ENCODE measurements at places on chromosomes 7 and 10.
A peak's percentile ranks its signal among the peaks of the same experiment; 100 is the strongest.

DNA sequence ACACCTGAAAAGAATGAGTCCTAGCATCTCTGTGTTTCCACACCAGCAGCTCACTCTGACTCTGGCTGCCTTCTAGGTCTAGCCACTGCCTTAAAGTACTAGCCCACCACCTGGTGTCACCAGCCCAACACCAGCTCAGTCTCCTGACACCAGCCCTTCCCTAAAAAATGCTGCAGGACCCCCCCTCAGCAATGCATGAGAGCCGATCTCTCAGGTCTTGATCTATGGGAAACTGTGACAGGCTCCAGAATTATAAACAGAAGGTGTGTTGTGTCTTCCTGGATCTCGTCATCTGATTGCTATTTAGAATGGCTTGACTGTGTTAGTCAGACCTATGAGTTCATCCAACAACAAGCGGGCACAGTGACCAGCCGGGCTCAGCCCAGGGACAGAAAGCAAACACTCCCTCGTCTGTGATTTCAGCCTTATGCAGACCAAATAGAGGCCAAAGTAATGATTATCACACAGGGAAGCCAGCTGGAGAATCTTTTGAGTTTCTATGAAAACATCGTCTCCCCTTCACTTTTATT is 66.6 kb downstream of the CUBN start:
- no peak for DNase-seq

DNA sequence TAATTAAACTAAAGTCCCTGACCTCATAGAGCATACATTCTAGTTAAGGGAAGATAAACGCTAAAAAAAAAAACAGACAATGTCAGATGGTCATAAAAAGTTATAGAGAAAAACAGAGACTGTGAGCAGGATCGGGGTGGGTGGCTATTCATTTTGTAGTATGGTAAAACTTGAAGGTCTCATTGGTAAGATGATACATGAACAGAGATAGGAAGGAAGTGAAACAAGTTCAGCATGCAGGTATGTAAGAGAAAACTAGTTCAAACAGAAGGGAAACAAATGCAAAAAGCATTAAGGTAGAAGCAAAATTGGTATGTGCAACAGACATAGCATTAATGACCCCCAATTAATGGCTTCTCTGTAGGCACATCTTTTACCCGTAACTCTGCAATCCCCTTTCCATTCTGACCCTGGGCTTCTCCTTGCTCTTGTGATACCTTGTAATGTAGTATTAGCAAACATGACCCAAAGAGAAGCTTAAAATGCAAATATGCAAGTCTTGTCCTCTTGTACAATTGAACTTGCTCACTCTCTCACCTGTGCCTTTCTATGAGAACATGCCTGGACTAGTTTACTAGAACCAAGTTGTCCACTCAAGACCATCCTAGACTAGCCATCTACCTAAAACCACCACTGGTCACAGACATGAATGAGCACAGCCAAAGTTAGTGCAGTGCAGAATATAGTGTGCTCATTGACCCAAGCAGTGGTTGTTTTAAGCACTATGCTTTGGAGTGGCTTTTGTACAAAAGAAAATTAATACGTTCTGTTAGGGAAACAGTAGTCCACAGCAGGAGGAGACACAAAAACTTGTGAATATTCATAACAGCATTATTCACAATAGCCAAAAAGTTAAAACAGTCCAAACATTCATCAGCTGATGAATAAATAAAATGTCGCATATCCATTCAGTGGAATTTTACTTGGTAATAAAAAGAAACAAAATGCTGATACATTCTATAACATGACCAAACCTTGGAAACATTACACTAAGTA is 57.0 kb downstream of the BRAF start:
- DNase-seq = no peak

GRCh38 chr7:107959527-107959898 is 43.4 kb downstream of the LAMB1 start:
- no peak for DNase-seq

DNA sequence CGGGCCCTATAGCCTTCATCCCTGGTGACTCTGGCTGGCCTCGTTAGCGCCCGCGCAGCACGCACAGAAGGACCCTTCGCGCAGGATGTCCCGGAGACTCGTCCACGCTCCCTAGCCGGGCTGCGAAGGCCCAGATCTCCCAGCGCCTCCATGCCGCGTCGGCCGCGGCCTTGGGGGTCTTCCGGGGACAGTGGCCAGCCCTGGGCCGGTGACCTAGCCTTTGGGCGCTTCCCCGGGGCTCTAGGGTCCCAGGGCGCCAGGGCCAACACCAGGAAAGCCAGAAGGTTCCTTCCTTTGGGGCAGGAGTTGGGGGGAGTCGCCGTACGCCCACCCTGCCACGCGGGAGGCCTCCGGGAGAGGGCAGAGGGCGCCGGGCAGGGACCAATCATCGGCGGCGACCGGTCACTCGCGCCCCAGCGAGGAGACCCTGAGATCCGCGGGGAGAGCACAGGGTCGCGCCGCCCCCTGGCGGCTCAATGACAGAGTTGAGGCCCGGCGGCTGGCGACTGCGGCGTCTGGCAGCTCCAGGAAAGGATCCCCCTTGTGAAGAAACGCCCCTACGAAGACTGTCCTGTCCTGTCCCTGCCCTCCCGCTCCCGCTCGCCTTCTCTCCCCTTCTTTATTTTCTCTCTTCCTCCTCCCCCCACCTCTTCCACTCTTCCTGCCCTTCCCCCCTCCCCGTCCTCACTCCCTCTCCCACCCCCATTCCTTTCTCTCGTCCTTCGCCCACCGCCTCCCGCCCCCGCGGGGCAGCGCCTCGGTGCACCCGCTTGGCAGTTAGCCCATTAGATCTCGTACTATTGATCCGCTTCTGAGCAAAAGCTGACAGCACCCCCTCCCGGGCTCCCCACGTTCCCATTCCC is 62.3 kb upstream of the LBX1 start:
- no peak for DNase-seq

DNA sequence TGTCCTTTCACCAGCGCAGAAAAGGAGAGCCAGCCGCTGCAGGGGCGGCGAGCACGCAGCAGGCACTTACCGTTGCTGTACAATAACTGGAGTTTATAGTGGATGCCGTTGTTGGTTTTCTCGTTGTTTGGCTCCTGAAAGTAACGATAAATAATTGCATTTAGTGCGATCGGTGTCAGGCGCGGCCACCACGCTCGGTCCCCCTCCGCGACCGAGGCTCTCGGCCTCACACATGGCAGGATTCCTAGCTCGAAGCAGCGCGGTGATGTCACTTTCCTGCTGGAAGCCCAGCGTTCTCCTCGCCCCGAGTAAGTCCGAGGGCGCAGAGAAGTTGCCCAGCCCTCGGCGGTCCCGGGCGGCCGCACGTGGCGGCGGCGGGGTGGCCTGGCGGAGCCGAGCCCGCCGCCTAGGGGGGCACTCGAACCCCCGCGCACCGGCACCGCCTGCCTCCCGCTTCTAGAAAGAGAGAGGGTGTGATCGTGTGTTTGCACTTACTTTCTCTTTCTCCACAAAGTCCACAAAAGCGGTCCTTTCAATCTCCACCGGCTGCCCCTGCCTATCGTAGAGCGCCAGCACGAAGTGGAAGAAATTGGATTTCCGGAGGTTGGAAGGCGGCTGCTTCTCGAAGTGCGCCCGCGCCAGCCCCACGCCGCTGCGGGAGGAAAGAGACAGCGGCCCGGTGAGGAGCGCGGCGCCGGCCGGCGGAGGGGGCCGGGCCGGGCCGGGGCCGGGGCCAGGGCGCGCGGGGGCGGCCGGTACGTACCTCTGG is 1.0 kb downstream of the EBF3 start:
- DNase-seq = no peak

- DNase-seq = no peak
These were observed 515.6 kb downstream of the CALN1 start for GRCh38 chr7:71896535-71896934.

- DNase-seq = no peak
These were observed at the start of gene CDH23 for GRCh38 chr10:71396711-71397295. CDH23 (plus strand) TSS chr10:71396920; CDS start chr10:71439832, 42,912 bp downstream.

DNA sequence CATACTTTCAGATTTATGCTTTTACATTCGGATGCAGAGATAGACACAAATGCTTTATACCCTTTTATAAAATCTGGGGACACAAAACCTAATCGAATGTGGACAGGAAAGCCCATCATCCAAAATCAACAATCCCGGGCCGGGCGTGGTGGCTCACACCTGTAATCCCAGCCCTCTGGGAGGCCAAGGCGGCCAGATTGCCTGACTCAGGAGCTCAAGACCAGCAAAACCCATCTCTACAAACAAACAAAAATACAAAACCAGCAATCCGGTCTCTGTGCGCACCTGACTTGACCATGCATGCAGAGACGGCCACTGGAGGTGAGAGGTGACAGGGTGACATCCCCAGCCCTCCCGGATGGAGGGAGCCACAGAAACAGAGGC is 13.5 kb downstream of the COBL start:
- no peak for DNase-seq

GRCh38 chr10:114548662-114549061 is 109.4 kb downstream of the ABLIM1 start:
- DNase-seq = peak; percentile 1

- DNase-seq = no peak
These were observed 34.5 kb downstream of the SPDYE17 start for GRCh38 chr7:76997381-76998284.

DNA sequence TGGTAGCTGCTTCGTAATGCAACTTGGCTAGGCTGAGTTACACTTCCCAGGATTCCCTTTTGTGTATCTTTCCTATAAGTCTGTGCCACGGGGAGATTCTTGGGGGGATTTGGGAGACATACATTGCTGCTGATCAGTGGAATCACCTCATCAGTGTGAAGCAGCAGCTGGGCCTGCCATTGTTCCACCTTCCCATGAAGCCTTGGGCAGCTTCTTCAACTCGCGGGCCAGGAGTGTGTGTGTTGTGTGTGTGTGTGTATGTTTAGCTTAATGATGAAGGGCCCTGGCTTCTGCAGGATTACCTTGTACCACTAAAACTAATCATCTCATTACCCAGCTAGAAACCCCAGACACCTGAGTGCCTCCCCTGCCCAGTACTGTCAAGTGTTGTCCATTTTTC is 33.3 kb upstream of the ARHGAP22 start:
- DNase-seq = no peak

DNA sequence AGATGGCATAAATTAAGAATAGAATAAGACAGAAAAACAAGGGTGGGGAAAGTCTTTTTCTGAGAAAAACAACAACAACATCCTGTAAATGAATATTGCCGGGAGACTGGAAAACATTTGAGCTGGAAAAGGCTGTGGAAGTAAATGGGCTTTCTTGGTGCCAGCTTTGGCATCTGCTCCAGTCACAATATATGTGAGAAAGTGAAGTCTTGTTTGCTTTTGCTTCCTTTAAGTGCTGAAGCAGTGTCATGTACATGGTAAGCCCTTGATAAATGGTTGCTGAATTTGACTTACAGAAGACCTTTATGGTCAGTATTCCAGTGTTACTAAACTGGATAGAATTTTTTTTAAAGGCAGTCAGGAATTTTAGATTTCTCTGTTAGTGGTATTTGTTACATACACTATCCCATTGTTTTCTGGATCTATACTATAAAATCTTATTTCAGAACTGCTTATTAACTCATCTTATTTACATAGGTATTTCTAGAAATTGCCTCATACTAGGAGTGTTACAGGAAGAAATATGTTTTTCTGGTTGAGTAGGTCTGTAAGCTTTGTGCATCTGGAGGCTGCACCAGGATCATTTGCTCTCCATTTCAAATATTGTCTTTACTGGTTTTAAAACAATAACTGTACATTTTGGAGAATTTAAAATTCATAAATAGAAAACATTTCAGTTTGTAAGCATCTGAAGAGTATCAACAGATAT is 201.7 kb upstream of the FOXP2 start:
- DNase-seq = no peak

GRCh38 chr10:78817361-78817760 is 251.4 kb upstream of the ZMIZ1 start:
- no peak for DNase-seq

GRCh38 chr10:44910602-44911001 is 535 bp upstream of the TMEM72 start:
- no peak for DNase-seq

DNA sequence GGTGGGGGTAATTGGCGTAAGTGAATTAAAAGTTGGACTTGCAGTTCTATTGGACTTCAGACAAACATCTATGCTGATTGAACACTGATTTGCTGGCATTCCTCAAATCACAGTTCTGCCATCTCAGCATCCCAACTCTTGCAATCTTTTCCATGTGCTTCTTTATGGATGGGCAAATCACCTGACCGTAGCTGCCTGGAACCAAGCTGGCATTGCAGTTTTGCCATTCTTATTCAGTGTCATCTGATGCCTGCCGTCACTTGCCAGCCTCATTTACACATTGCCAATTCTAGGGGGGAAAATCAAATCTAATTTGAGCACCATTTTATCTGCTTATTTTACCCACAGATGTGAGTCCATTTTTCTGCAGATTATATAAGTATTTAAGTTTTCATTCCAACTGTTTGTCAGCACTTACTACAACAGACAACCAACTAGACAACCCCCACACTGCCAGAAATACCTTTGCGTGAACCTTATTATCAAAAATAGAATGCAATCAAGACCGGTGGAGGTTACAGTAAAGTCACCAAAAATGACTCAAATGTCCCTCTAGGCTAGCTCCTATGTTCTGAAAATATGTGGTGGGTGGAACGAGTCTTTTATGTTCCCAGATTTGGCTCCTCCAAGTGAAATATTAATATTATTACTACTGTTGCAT is 172.3 kb upstream of the CTBP2 start:
- no peak for DNase-seq

GRCh38 chr7:6175645-6176044 is 96.8 kb downstream of the CYTH3 start:
- DNase-seq = no peak

GRCh38 chr10:1425879-1426278 is 311.4 kb downstream of the ADARB2 start:
- no peak for DNase-seq

DNA sequence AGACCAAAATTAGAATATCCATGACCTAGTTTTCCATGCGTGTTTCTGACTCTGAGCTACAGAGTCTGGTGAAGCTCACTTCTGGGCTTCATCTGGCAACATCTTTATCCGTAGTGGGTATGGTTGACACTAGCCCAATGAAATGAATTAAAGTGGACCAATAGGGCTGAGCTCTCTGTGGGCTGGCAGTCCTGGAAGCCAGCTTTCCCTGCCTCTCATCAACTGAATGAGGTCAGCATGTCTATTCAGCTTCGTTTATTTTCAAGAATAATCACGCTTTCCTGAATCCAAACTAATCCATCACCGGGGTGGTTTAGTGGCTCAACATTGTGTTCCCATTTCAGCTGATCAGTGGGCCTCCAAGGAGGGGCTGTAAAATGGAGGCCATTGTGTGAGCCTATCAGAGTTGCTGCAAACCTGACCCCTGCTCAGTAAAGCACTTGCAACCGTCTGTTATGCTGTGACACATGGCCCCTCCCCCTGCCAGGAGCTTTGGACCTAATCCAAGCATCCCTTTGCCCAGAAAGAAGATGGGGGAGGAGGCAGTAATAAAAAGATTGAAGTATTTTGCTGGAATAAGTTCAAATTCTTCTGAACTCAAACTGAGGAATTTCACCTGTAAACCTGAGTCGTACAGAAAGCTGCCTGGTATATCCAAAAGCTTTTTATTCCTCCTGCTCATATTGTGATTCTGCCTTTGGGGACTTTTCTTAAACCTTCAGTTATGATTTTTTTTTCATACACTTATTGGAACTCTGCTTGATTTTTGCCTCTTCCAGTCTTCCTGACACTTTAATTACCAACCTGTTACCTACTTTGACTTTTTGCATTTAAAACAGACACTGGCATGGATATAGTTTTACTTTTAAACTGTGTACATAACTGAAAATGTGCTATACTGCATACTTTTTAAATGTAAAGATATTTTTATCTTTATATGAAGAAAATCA is 35.5 kb downstream of the CAV1 start:
- DNase-seq = no peak

- no peak for DNase-seq
These were observed 189.3 kb downstream of the ADRA2A start for GRCh38 chr10:111266165-111266564.

- DNase-seq = no peak
These were observed 17.0 kb downstream of the CACUL1 start for GRCh38 chr10:118737603-118738302.

Measured in NCI-H2029 (cell line).